GM04503 (cell line): ENCODE measurements at places on chromosomes 12 and 14.

DNA sequence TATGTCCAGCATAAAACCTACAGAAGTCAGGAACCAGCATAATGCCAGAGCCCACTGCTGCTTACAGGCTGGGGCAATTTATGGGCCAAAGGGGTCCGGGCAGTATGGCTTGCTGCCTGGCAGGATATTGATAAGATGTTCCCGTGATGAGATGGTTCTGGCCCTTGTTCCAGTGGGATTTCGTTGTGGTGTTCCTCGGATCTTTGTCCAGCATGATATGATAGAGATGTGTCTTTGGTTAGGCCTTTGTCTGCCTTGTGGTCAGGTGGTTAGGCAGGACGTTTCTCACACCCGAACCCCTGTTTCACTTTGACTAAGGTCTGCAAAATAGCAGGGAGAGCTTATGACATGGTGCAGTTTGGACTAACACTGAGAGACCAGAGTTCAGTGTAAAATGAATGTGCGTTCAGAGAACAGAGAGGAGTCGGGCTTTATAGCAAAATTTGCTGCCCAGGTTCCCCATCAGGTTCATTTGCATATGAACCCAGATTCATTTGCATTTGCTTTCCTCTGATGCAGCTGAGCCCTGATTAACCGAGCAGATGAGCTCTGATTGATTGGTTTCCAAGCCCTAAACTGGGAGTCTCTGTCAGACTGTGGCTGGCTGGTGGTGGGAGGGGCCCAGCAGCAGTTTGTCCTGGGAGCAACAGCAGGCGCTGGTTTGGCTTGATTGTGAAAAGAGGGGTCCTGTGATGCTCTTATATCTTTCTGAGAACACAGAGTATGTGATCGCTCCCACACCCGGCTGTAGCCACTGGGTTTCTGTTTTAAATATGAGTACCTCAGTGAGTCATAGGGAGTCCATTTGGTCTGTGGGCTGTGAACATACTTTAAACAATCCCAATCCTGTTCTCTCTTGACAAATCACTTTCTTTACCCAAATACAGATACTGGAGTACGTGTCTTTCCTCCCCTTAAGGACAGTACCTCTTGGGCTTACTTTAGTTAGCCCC, 156.3 kb upstream of the PZP start:
- DNase-seq = no peak

- no peak for DNase-seq
Observed at GRCh38 chr14:100539766-100540140, 47.5 kb downstream of the BEGAIN start.

DNA sequence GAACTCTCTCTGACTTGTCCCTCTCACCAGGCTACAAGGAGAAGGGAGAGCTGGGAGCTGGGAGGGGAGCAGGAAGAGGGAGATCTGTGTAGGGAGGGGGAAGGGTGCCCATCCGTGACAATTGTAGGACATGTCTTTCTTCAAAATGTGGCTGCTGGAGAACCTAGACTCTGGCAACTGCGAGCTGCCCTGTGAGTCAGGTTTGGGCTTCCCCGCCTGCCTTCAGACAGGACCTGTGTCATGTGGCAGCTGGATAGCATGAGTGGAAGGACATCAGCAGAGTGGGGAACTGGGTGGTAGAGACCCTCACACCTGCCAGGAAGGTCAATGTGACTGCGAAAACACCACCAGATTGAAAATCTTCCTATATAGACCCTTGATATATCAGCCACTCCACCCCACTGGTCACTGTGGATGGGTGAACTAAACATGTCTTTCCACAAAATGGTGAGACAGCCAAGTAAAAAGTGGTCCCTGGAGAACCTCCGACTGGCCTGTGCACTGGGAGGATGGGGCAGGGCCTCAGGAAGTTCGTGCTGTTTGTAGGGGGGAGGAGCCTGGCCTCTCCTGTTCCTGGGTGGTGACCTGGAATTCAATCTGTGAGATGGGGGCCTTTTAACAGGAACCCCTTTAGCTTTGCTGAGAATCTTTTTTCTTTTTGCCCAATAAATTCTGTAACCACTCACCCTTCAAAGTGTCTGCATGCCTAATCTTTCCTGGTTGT, 62.2 kb upstream of the CAPRIN2 start:
- no peak for DNase-seq

- DNase-seq = no peak
Observed at GRCh38 chr12:105696-106095, 39.1 kb downstream of the IQSEC3 start.

- DNase-seq = no peak
Observed at GRCh38 chr14:101219896-101220703, 316.6 kb upstream of the RTL1 start.

DNA sequence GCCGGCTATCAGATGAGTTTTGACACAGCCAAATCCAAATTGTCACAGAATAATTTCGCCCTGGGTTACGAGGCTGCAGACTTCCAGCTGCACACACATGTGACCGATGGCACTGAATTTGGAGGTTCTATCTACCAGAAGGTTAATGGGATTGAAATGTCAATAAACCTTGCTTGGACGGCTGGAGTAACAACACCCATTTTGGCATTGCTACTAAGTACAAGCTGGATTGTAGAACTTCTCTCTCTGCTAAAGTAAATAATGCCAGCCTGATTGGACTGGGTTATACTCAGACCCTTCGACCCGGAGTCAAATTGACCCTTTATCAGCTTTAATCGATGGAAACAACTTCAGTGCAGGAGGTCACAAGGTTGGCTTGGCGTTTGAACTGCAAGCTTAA, 100.2 kb upstream of the EVL start:
- DNase-seq = no peak

DNA sequence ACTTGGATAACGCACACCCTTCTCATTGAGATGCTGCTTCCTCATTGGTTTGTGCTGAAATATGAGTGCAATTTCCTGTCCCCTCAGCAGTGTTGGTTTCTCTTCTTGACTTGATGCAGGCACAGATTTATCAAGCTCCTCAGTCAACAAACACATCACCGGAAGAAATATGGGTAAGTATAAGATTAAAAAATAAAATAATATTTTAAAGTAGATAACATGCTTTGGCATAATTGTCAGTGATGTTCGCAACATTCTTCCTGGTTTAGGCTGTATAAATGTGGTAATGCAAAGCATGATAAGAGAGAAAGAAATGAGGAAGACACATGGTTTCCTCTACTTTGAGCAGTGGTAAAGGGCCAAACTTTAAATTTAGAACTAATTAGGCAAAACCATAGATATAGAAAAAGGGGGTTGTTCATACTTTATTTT, at the start of gene GPR65:
Gene GPR65 (plus strand): TSS at position 86 of the 432 bp plus-strand sequence. CDS start 5,713 bp downstream, outside the sequence.
- DNase-seq = no peak

DNA sequence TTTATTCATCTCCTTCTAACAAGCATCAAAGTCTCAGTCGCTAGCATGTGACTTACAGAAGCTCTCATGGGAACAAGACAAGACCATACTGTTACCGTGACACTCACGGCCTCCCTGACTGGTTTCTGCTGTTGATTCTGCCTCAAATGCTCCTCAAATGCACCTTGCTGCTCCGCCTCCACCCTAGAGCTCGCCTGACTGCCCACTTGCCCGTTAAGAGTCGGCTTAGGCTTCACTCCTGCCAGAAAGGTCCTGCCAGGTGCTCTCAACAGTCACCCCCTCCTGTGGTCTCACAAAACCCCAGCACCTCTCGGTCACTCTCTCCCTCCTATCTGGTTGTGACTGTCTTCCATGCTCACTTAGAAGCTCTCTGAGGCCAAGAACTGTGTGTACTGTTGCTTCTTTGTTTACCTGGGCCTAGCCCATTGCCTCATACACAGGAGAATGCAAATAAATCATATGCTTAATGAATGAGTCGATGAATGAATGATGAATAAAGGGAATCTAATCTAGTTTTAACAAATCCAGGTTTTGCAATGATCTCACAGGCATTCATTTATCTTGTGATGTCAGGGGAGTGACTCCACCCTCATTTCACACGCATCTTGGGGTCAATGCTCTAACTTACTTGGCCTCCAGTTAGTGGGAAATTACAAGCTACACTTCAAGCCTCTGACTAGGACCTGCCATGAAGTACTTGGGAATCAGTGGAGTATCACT, 41.3 kb downstream of the SSH1 start:
- no peak for DNase-seq

DNA sequence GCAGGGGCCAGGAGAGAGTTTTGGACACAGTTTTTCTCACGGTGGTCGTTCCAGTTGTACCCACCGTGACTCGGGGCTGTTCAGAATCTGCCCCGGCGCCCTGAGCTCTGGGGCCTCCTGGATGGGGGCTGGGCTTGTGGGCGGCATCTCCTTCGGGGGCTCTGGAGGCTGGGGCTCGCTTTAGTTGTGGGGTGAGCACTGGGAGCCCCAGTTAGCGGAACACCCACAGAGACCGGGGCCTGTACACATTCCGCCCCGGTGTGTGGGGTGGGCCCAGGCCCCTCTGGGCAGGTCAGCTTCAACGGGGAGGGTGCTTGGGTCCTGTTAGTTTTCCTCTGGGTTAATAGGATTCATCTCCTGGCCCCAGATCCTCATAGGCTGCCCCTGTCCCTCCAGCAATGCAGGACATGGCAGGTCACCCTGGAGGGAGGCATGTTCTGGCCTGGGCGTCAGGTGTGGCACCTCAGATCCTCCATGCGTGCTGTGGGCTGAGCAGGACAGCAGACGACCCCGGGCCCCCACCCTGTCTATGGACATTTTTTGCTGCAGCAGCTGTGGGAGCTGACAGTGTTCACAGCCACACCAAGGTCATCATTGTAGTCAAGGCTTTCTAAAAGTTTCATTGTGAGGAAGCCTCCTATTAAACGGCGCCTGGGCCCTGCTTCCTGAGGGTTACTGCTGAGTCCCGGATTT, 393.2 kb downstream of the TMEM121 start:
- no peak for DNase-seq

- DNase-seq = no peak
Observed at GRCh38 chr14:75341620-75342019, 63.0 kb downstream of the FOS start.

DNA sequence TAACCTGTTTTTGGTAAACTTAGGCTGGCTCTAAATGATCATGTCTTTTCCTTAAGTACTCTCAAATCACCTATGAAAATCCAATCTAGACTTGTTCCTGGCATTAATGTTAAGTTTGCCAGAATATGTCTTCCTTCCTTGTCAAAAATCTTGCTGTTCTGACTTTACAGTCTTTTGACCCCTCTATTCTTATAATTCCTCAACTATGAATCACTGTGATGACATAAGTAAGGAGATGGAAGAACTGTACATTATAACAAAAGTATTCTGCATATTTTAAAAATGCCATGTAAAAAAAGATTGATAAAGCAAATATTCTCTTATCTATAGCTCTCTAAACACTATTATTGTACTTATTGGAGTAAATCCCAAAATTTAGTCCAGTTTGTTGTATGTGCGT, 51.4 kb upstream of the BAZ1A start:
- DNase-seq = no peak

DNA sequence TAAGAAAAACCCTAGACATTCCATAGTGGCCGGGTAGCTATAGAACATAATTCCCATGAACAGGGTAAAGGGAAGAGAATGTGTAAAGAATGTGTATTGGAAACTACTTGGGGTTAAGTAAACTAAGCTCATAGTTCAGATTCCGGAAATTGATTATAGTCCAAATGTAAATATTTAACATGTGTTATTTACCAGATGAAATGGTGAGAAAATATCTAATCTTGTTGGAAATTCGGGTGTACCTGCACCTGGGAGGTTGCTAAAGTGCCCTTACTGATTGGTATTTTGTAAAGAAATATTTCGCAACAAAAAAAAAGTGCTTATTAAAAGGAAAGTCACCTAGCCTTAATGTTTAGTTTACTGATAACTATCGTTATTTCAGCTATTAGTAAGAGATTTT, 14.4 kb downstream of the RASSF9 start:
- no peak for DNase-seq

- DNase-seq = peak; percentile 87
Observed at GRCh38 chr12:92297932-92298696, 152.5 kb upstream of the BTG1 start.

DNA sequence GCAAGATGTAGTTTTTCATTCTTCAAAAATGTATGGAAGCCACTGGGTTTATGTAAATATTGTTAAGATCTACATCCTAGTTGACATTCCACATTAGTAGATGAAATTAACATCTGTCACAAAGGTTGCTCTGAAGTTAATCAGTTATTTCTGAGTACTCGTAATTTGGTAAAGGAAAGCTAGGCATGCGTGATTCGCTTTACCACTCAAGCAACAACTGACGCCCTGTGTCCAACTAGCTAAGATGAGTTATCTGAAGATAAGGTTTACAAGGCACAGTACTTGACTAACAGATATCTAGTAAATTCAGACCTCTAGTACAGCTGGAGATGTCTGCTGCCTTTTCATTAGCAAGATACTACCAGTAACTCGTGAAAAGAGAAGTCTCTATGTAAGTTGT, 14.1 kb downstream of the PRKD1 start:
- DNase-seq = no peak
